Ureter (tissue), 1 donor: ENCODE measurements at places on chromosomes 16 and 17.

GRCh38 chr17:50883850-50884438 is 17.8 kb upstream of the TOB1 start:
- no peak for DNase-seq

DNA sequence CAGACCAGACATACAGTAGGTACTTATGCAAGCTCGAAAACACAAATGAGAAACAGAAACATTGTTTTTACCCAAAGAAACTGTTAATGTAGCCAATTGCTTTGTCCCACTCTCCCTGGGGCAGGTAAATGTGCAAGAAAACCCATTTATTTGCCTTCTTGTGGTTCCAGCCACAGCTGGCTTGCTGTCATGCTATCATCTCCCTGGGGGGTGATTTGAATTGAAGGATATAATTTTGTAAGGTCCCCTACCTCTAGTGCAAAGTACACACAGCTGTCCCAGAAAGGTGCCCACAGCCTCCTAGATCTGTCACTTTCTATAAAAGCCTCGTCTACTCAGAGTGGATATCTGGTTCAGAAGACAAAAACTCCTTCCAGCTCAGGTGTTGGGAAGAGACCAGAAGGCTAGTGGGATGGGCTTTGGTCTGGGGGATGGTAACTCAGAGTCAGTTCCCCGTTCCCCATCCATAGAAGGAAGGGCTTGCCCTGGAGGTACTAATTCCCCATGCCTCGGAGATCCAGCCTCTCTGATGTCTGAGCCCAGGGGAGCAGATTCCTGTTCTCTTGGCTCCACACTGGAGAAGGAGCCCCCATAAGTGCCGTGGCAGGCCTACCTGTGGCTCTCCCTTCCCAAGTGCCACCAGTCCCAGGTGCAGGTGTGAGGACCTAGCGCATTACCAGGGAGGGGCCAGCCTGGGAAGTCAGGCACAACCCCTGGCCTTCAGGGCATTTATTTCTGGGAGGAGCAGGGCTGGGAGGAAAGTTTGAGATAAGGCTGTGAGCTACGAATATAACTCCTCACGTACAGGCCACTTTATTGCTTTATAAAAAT is 2.4 kb upstream of the PRR15L start:
- DNase-seq = no peak

DNA sequence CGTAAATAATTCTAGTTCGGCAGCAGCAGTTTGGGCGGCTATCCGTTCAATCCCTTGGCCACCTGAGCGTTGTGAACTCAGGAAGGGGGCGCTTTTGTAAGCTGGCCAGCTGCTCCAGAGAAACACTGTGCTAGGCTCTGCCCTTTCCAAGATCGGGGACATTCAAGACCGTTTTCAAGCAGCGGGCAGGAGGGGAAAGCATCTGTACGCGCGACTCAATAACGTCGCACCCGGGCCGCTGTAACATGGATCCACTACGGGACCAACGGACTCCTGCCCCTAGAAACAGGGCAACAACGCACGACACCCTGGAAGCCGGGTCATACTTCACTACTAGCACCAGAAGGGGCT is 463 bp downstream of the TOP2A start:
- no peak for DNase-seq

- no peak for DNase-seq
Measured at GRCh38 chr17:82300707-82301270, 16.6 kb downstream of the CD7 start.

DNA sequence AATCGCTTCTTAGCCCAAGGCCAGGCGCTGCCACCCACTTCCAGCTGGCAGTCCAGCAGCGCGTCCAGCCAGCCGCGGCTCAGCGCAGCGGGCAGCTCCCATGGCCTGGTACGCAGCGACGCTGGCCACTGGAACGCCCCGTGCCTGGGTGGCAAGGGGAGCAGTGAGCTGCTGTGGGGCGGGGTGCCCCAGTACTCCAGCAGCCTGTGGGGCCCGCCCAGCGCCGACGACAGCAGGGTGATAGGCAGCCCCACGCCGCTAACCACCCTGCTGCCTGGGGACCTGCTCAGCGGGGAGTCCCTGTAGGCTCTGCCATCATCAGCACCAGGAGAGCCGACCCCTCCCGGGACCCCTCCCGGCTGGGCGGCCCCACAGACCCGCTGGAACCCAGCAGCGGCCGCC is 24.0 kb downstream of the TMC6 start:
- no peak for DNase-seq
